ENCODE measurements at places on chromosomes 13 and 19. TPM values are rescaled to one million over a fixed set of nuclear protein-coding genes. Genes with fewer than 3 reads are reported as not detected.

GRCh38 chr19:58182577-58182988, 278 bp upstream of the ZNF274 start:
- peaks cover 27% of the 10 kb centered on the region for H3K4me1 ChIP-seq
- H3K36me3 ChIP-seq: peaks cover 27% of the 10 kb centered on the region
- peak overlapping the region; percentile 99 for H3K4me3 ChIP-seq
- H3K27ac ChIP-seq: peak overlapping the region; percentile 99

DNA sequence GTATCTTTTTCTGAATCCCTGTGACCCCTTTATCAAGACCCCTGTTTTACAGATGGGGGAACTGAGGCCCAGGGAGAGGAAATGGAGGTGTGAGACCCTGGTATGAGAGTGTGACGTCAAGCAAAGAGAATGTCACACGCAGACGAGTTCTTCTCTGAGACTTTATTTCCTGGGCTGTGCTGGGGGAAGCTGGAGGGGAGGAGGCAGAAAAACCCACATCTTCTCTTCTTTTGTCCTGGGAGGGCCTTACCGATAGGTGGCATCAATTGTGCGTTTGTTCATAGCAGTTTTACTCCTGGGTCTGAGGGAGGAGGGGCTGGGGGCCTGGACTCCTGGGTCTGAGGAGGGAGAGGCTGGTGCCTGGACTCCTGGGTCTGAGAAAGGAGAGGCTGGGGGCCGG, 4.9 kb upstream of the KLK15 start:
- H3K27me3 ChIP-seq: peaks cover 15% of the 10 kb centered on the region
- no peak for DNase-seq
- H3K4me3 ChIP-seq: no peak overlapping the region
- peaks cover 16% of the 10 kb centered on the region for H3K4me1 ChIP-seq
- H3K36me3 ChIP-seq: no peaks in the 10 kb centered on the region
- no peak overlapping the region for H3K27ac ChIP-seq

DNA sequence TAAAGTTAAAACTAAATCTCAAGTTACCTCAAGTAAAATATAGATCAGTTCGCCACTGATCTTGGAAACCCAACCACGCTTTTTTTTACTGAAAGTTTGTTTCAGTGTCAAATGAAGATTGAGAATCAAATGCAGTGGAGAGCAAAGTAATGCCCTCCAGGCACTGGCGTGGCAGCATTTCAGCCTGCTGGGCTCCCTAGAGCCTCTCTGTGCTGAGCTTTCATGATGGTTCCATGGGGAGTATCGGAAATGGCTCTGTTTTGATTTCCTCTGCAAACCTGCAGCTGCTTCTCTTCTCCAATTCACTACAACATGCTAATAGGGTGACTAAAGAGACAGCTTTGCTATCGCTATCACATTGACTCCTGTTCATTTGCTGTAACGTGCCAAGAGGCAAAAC, 141.6 kb downstream of the FGF14 start:
- no peaks in the 10 kb centered on the region for H3K27me3 ChIP-seq
- no peak overlapping the region for H3K4me3 ChIP-seq
- no peak overlapping the region for H3K27ac ChIP-seq
- H3K4me1 ChIP-seq: no peaks in the 10 kb centered on the region
- no peaks in the 10 kb centered on the region for H3K36me3 ChIP-seq

DNA sequence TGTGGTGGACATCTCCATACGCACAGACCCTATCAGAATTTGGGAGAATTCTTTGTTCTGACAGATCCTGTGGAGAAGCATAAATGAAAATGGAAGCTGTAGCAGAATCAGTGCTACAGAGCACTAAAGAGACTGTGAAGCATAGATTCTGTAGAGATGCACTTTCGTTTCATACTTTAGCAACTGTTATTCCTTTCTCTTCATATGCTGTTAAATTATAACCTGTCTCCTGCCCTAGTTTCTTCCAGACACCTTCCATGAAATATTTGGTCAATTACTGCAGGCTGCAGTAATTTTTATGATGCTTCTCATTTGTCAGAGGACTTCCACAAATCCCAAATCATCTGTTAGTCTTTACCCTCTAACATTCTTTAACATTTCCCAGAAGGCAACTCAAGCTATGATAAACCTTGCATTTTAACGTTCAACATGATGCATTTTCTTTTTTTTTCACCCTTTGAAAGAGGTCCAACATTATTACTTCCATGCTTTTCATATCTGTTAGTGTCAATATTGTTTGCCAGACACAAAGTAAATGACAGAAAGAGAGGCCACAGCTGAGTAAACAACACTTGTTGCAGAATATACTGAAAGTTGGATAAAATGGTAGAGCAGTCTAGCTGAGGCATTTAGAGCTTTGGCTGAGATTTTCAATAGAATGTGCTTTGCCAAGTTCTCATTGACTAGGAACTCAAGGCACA, 412.7 kb downstream of the LMO7 start:
- H3K27me3 ChIP-seq: no peaks in the 10 kb centered on the region
- no peaks in the 10 kb centered on the region for H3K36me3 ChIP-seq
- no peak for DNase-seq
- H3K27ac ChIP-seq: no peak overlapping the region
- no peaks in the 10 kb centered on the region for H3K4me1 ChIP-seq

DNA sequence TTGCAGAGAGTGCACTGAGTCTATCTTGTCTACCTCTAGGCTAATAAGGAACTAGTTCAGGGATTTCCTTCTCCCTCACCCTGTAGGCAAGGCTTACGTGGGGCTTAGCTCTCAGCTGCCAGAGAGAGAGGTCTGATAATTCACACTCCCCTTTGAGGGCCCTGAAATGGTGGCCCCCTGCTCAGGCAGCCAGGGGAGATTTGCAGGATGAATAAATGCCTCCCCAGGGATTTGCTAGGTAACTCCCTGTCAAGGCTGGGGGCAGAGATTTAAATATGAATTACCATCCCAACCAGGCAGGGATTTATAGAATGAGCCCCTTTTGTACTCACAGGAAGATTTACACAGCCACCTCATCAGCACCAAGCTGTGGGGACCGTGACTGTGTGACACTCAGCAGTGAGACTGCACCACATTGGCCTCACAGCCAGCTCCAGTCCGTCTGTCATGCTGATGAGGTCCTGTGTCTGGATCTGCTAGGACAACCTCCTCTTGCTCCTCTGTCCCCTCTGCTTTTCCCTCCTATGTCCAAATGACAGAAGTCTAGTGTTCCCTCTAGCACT, 73.4 kb downstream of the CBY2 start:
- H3K27me3 ChIP-seq: peaks cover 3% of the 10 kb centered on the region
- H3K27ac ChIP-seq: no peak overlapping the region
- DNase-seq: no peak
- no peaks in the 10 kb centered on the region for H3K36me3 ChIP-seq
- no peak overlapping the region for H3K4me3 ChIP-seq

The DNMT1 gene
- 160 TPM for total RNA-seq

The PRODH2 gene
- total RNA-seq: not detected

The FFAR3 gene
- not detected for total RNA-seq

Measured in CD4-positive, alpha-beta T cell (primary cell).